NCI-H1694 (cell line): ENCODE measurements at places on chromosomes 2 and 18.

DNA sequence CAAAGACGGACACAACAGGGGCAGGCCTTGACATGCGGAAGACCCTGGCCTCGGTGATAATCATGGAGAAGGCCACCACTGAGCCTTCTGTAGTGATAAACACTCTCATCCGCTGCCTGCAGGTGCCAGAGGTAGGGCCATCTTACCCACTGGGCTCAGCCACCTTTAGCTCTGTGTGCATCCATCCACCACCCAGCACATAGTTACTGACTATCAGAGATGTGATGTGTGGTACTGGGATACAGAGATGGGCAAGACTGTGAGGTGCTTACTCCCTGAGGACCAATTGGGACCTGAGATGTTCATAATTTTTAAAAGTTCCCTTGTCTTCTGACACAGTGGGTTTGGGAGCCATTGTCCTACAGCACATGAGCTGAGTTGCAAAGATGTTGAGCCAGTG lies 1.6 kb downstream of the MROH2A start:
- DNase-seq, result no peak

- no peak for DNase-seq
Observed at GRCh38 chr2:61855318-61855613, 1.4 kb upstream of the FAM161A start.

DNA sequence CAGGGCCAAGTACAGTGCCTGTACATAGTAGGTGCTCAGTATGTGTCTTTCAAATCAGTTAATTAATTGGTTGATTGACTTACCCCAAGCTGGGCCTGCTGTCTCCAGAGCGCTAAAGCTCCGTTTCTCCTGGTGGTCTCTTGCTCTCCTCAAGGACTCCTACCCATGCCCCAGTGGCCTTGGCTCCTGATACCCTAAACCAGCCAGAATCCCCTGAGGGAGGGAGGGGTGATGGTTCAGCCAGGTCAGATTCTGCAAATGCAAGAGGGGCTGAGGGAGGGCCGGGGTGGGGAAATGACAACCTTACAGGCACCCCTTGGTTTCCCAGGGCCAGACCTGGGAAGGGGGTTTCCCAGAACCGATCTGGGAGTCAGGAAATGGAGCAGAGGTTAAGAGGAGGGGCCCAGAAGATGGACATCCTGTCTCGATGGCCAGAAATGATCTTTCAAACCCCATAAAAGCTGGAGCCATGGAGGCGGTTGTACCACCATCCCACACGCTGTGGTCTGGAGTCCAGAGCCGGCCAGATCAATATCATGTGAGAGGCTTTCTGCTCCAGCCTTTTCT lies 209.1 kb downstream of the TNS1 start:
- no peak for DNase-seq

GRCh38 chr2:38666556-38666910 lies 619 bp downstream of the GALM start:
- DNase-seq, result no peak

GRCh38 chr2:133362061-133362476 lies 206.2 kb downstream of the NCKAP5 start:
- DNase-seq, result no peak

GRCh38 chr18:23283916-23284430 lies 148.7 kb downstream of the CABLES1 start:
- DNase-seq, result no peak

DNA sequence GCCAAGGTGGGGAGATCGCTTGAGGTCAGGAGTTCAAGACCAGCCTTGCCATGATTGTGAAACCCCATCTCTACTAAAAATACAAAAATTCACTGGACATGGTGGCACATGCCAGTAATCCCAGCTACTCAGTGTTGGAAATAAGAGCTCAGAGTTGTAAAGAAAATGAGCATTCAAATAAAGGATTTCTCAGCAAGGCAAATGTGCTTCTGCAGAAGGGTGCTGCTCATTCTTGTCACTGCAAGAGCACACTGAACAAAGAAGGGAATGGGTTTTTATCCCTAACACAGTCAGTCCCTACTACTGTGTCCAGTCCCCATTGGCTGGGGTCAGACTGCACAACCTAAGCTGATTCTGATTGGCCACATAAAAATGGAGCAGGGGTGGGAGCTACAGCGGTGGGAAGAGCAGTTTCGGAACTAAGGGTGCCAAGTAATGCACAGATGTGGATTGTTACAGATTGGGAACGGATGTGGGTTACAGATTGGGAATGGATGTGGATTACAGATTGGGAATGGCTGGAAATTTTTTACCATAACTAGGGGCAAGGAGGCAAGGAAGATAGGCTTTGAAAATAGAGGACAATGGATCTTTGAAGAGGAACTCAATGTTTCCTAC lies 31.1 kb upstream of the TRAPPC8 start:
- no peak for DNase-seq

DNA sequence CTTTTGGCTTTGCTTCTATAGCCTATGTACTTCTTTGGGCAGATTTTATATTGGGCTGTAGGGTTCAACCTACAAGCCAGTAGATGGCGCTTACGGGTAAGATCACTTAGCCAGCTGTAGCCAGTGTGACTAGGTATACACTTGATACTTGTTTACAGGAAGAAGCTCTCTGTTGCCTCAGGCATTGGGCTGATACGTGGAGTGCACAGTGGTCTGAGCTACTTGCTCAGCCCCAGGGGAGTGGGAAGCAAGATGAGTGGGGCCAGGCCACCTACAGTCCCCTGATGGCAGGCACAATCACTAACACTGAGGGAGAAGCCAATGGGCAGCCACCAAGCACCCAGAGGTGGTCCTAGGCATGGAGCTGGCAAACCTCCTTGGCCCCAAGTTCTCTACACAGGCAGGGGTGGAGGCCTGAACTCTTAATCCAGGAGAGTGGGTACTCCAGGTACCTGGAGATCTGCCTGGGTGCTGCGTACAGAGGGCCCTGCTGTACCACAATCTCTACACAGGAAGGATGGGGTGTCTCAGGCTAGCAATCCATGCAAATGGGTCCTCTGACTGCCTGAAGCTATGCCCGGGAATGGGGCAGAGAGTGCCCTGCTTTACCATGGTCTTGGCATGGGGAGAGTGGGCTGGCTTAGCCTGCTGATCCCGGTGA lies 122.2 kb downstream of the NCOA1 start:
- DNase-seq, result no peak

- DNase-seq, result no peak
Observed at GRCh38 chr18:12033643-12034025, 52.3 kb downstream of the IMPA2 start.

GRCh38 chr2:64632835-64633819 lies 20.6 kb downstream of the SERTAD2 start:
- no peak for DNase-seq
